ENCODE measurements at places on chromosomes 6 and 20.

GRCh38 chr20:10077886-10078285 lies 43.1 kb downstream of the ANKEF1 start:
- no peak for DNase-seq

DNA sequence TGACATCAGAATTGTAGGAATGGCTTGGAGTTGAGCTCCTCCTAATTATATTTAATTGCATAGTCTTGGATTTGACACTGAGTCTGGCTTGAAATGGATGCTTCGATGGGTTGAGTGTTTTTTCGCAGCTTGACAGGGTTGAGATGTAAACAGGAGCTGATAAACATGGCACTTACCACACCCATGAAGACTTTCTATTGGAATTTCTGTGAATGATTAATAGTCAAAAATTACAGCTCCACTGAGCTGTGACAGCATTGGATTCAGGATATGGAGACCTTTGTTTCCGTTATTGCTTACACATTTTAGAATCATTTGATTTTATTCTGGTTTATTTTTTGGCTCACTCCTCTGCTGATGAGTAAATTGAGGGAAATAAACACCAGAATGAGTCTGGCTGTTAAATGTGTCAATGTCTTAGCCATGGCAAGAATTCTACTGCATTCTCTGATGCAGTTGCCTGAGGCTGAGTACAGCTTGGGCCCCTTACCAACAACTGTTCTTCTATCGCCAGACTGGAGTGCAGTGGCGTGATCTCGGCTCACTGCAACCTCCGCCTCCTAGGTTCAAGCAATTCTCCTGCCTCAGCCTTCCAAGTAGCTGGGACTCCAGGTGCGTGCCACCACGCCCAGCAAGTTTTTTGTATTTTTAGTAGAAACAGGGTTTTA lies 128.1 kb upstream of the DOK5 start:
- no peak for DNase-seq

GRCh38 chr6:128412680-128413079 lies 107.7 kb downstream of the PTPRK start:
- DNase-seq: no peak

DNA sequence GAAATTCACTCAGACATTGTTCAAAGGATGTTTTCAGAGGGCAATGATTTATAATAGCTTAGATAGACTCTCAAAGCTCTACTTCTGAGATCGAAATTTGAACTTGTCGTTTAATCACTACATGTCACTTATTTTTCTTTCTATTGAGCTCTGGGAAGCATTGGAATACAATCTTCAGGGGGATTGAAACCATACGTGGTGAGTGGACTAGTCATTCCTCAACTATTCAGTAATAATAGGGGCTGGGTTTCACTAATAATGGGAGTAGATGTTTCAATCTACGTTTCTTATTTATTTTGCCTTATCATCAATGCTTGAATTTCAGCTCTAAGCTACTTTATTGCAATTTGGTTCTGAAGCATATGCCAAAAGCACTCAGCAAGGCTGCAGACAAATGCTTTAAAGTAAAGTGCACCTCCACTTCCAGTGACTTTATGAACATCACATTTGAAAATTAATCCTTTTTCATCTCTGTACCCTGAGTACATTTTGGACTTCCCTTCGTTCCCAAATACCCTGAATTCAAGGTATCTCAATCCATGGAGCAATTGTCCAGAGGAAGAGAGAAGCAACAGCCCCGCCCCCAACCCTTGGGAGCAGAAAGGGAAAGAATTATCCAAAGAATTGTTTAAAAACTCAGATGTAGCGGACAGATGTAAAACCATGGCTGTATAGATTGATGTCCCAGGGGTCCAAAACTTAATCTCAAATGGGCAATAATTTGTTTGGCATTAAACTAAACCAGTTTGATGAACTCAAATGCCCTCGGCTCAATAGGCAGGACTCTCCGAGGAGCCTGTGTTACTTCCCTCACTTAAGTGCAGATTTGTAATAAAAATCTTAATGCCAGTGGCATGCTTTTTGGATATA lies 68.1 kb downstream of the HFE start:
- DNase-seq: no peak

DNA sequence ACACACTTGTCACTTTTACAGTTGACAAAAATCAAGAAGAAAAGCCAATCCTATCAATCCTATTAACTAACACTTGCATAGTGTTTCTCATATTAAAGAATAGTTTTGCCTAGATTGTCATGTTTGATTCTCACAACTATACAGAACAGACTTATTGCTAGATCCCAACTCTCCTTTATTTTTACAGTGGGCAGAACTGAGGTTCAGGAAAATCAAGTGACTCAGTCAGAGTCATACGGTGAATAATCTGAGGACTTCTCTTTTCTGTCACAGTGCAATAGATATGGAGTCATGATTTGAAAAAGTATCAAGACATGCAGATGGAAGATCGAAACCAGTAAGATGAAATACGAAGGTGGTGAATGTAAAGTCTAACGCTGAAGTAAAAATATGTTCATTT lies 195.1 kb upstream of the CITED2 start:
- DNase-seq: no peak

GRCh38 chr6:11245381-11246256 lies 13.2 kb upstream of the NEDD9 start:
- DNase-seq: no peak

DNA sequence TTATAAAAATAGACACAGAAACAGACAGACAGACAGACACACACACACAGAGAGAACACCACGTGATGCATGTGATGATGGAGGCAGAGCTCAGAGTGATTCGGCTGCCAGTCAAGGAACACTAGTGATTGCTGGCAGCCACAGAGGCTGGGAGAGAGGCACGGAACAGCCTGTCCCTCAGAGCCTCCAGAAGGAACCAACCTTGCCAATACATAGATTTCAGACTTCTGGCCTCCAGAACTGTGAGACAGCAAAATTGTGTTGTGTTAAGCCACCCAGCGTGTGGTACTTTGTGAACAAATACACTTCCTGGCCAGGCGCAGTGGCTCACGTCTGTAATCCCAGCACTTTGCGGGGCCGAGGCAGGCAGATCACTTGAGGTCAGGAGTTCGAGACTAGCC lies 9.5 kb upstream of the PARD6B start:
- DNase-seq: peak; percentile 64

DNA sequence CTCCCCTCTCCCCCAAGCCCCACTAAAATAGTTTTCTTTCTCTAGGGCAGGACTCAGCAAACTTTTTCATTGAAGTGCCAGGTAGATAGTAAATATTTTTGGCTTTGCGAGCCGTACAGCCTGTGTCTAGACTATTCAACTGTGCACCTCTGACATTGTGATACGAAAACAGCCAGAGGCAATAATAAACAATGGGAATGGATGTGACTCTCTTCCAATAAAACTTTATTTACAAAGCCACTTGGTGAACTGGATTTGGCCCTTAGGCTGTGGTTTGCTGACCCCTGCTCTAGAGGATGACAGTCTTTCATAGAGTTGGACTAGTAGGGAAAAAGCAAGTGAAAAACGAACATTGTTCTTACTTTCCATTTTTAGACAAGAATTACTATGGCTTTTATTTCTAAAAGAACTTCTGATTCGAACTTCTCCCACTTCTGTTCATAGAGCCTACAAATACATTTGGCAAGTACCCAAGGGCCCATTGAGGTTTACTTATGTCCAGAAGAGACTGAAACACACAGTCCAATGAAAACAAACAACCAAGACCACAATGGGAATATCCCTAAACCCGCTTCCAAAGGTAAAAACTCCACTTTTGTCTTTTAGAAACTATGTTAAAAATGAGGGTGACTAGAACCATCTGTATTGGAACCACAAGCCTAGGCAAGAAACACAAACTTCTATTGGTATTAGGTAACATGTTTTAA lies 46.4 kb upstream of the CDKAL1 start:
- no peak for DNase-seq

GRCh38 chr6:116003668-116004067 lies 57.0 kb downstream of the FRK start:
- no peak for DNase-seq

- no peak for DNase-seq
Observed at GRCh38 chr6:34584694-34585093, 28.6 kb upstream of the SPDEF start.

- no peak for DNase-seq
Observed at GRCh38 chr6:45326698-45327417, 1.3 kb upstream of the RUNX2 start.

DNA sequence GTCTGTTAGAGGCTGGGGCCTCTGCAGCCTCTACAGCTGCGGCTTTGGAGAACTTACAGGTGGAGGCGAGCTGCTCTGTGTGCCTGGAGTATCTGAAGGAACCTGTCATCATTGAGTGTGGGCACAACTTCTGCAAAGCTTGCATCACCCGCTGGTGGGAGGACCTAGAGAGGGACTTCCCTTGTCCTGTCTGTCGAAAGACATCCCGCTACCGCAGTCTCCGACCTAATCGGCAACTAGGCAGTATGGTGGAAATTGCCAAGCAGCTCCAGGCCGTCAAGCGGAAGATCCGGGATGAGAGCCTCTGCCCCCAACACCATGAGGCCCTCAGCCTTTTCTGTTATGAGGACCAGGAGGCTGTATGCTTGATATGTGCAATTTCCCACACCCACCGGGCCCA lies 2.6 kb downstream of the TRIM39 start:
- no peak for DNase-seq

- DNase-seq: no peak
Observed at GRCh38 chr6:134131530-134132139, 79.2 kb upstream of the SLC2A12 start.

DNA sequence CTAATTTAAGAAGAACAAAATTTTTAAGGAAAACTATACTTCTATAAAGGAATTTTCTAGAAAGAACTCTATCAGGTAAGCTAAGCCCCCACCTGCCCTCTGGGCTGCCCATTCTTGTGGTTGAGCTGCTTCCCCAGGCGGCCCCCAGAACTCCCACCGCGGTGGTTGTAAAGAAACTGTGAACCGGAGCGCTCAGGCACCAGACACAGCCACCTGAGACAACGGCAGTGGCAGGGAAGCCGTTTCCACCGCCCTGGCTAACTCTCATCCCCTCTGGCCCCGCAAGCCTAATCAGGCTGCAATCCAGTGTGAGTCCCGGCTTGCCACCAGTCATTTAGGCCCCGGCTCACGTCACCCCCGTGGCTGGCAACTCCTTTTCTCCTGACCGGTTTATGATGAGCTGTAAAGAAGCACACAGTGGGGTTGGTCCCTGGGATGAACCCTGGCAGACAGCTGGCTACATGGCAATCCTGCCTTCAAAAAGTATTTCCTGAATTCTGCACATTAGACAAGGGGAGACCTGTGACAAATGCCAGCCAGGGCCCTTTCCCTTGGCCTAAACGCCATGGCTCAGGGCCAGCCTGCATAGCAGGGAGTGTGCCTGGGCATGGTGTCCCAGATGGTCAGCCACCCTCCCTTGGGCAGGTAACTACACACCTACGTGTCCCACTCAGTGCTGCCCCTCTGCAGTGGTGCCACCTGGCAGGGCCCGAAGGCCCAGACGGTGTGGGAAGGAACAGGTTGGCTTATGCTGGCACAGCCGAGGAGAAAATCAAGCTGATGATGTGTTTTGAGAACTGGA lies 63.8 kb upstream of the GPR31 start:
- DNase-seq: no peak

- DNase-seq: no peak
Observed at GRCh38 chr6:43719511-43719910, 31.9 kb upstream of the MRPS18A start.

DNA sequence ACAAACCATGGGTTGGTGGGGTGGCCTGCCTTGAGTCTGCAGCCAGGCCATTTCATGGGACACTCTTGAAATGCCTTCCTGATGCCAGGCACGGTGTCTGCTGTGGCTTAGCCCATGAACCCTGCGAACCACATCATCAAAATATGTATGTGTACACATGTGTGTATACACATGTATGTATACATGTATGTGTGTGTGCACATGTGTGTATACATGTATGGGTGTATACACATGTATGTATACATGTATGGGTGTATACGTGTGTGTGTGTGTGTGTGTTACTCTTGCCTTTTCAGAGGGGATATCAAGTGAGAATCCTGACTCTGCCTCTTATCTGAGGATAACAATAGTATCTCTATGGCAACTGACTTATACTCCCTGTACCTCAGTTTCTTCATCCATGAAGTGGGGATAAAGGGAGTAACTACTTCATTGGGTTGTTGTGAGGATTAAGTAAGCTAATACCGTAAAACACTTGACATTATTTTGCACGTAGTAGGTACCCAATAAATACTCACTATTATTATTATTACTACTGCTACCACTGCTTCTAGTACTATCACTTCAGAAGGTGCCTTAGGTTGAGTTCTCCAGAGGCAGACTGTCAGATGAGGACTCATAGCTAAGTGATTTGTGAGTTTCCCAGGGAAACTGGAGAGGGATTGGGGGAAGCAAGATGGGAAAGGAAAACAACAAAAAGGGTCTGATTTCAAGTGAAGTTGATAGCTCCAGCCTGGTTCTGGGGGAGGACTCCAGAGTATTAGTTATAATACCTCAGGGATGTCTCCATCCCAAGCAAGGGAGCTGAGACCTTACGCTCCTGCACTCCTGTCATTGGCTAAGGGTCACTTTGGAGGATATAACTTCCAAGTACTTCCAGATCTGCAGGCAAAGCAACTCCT lies 110.5 kb downstream of the VEGFA start:
- no peak for DNase-seq

GRCh38 chr6:52641826-52642225 lies 29.1 kb upstream of the TMEM14A start:
- DNase-seq: no peak

- no peak for DNase-seq
Observed at GRCh38 chr6:75118925-75119515, 86.8 kb downstream of the COL12A1 start.

GRCh38 chr6:150992262-150992661 lies 126.8 kb downstream of the MTHFD1L start:
- no peak for DNase-seq

GRCh38 chr6:146861029-146861563 lies 262.3 kb downstream of the ADGB start:
- no peak for DNase-seq

DNA sequence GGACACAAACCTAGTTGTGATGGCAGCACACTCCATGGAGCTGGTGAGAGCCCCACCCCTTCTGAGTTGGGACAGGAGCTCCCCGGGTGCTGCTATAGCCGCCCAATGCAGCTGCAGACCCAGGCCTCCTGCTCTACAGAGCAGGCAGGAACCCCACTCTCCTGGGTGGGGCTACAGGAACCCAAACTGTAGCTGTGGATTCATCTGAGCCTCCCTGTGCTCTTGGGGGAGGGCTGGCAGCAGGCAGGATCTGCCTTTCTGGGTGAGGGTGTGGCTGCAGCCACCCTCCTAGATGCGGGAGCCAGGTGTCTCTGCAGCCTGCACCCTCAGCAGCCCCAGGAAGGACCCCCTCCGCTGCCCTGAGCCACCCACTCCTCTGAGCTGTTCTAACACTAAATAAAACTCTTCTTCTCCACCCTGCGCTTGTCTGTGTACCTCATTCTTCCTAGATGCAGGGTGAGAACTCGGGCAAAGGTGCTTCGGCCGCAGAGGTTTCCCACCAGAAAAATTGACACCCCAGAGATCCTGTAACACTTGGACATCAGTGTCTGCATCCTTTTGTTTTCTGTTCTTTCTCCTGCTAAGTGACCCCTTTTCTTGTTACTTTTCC lies 55.2 kb upstream of the KIF13A start:
- DNase-seq: no peak

All from RWPE2 (cell line).